ELR (cell line): ENCODE measurements at places on chromosomes 6 and 20.
A peak's percentile ranks its signal among the peaks of the same experiment; 100 is the strongest.

DNA sequence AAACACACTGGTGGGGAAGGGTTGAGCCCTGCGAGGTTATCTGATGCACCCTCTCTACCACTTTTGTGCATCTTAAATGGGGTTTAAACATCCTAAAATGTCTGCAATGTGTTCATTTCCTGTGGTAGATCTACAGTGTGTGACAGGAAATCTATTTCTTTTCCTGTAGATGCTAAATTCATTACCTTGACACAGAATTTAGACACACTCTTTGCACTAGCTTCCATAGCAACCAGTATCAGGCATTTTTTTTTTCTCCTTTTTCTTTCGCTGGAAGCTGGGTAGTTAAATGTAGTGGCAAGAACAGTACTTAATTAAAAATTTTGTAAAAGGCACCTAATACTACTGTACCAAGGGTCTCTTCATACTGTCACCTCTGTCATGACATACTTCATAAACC lies 141.1 kb downstream of the RFPL4B start:
- no peak for DNase-seq

DNA sequence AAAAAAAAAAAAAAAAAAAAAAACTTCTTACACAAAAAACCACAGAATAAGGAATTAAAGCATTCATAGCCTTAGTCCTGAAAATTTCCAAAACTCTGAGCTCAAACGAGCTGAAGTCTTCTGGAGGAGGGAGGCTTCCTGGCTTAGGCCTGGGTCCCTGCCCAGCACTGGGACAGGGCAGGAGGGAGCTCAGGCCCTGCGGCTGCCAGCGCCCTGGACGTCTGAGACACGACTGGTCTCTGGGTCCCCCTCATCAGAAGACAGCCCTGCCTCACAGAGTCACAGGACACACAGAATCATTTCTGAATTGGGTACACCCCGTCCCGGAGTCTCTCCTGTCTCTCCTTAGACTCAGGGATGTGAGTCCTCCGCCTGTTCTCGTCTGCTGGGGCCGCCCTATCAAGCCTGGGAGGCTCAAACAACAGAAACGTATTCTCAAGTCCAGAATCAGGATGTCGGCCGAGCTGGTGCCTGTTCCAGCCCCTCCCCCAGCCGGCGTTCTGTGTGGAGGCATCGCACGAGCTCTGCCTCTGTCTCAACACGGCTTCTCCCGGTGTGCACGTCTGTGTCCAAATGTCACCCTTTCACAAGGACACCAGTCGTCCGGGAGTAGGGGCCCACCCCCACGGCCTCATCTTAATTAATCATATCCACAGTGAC lies 39.4 kb downstream of the ZBTB46 start:
- no peak for DNase-seq

DNA sequence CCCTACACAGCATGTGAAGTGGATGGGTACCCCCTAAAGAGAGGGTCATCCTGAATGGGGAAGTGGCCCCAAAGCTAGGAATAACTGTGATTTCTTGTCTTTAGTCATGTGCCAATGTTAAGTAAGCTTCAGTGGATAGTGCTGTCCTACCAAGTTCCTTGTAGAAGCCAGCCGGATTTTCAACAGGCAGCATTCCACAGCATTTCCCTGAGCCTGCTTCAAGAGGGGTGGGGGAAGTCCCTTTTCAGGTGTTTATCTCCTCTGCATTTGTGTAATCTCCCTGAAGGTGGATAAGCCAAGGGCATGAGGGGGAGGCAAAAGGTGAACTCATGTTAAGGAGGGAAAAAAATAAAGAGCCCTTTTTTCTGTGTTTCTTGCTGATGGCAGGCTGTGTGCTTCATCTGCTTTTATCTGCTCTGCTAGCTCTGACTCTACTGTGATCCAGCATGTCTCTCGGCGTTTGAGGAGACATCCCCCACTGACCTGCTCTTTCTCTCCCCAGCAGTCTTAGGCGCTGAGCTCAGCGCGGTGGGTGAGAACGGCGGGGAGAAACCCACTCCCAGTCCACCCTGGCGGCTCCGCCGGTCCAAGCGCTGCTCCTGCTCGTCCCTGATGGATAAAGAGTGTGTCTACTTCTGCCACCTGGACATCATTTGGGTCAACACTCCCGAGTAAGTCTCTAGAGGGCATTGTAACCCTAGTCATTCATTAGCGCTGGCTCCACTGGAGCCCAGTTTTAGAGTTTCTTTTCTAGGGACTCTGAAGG lies 1.9 kb downstream of the EDN1 start:
- peak; percentile 62 for DNase-seq

DNA sequence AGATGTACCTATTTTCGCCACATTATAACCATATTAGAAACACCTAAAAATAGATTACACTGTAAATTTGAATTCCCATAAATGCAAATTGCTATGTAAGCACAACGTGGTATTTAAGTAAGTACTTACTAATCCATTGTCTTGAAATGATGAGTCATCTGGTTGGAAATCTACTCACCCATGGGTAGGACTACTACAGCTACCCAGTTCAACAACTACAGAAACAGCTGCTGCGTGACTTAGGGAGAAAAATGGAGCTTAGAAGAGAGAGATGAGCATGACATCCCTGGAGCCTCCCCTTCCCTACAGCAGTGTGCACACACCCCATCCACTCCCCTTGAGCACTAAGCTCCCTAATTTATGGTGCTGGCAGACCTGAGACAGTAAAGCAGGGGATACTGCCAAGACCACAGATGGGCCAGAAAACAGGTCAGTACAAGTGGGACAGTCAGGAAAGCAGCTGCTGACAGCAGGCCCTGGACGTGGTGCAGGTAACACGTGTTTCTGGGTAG lies 26.9 kb downstream of the RRAGD start:
- DNase-seq: peak; percentile 52

GRCh38 chr20:47038566-47039560 lies 144.2 kb downstream of the EYA2 start:
- no peak for DNase-seq

GRCh38 chr6:37524970-37525318 lies 25.3 kb upstream of the CCDC167 start:
- no peak for DNase-seq

GRCh38 chr6:37738216-37738615 lies 40.5 kb upstream of the MDGA1 start:
- DNase-seq: no peak

- DNase-seq: peak; percentile 62
Measured at GRCh38 chr20:29873946-29874345, 1383.5 kb upstream of the DEFB115 start.

DNA sequence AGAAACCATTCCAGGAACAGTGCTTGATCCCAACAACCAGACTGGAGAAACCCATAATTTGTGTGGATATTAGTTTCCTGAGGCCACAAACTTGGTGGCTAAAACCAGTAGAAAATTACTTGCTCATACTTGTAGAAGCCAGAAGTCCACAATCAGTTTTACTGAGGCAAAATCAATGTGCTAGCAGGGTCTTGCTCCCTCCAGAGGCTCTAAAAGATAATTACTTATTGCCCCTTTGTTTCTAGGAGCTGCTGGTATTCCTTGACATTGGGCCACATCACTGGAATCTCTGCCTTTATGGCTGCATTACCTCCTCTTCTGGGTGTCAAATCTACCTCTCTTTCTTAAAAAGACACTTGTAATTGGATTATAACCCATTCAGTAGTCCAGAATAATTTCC lies 142.2 kb upstream of the SAMD5 start:
- DNase-seq: no peak

DNA sequence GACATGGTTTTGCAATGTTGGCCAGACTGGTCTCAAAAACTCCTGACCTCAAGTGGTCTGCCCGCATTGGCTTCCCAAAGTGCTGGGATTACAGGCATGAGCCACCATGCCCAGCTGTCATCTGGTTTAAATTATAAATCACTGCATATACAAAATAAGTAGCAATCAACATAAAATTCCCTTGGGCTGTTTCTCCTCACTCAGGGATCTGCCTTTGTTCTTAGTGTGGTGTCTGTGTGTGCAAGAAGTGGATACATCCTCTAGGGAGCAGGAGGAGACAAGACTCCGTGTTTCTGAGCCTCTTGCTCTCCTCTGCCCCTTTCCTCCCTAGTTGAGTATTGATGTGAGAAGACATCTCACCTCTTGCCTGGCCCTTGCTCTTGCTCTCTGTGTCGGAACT lies 65.2 kb upstream of the ADGRF4 start:
- DNase-seq: peak; percentile 41

DNA sequence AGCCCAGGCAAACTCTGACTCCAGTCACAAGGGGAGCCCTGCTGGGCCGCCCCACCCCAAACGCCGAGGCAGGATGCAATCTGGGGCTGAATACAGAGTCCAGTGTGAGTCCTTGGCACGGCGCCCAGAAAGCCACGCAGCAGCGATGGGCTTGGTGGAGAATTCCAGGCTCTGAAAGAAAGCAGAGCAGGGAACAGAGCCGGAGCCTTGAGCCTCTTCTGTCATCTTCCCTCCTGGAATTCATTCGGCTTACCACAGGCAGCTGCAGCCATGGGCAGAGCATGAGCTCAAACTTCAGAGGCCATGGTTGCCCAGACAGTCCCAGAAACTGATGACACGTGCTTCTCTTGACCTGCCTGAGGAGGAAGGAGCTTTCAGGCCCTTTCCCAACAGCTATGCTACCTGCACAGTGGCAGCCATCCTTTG lies 441.1 kb upstream of the JARID2 start:
- peak; percentile 36 for DNase-seq

GRCh38 chr6:170233286-170234205 lies 57.3 kb downstream of the DLL1 start:
- DNase-seq: no peak

- no peak for DNase-seq
Measured at GRCh38 chr6:169779092-169779815, 27.8 kb downstream of the ERMARD start.

DNA sequence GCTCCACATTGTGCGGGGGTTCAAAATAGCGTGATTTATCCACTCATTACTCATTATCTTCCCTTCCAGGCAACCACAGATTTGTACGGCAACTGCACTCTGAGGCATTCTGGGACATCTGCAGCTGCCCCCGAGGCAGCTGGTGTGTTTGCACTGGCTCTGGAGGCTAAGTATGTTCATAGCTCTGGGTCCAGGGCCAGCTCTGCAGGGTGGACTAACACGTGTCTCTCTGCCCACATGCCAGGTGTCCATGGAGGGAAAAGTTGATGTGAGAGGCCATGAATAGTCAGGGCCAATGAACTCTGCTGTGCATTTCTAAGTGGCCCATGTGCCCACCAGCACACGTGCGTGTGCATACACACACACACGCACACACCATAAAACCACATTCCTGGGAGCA lies 74.9 kb downstream of the BFSP1 start:
- DNase-seq: no peak

- no peak for DNase-seq
Measured at GRCh38 chr20:31821427-31821826, 2.3 kb downstream of the MYLK2 start.

DNA sequence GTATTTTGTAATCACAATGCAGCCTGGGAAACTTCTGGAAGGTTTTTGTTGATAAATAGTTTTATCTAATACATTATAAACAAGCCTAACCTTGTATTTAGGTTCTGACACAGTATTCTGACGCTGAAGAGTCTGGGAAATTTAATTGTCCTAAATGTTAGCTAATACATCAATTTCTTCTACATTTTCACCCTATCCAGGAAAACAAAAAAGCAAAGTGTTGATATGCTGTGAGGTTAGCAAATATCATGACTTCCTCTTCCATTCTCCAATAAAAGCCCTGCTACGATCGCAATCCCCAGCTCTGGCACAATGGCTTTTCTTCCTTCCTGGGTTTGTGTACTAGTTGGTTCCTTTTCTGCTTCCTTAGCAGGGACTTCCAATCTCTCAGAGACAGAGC lies at the start of gene C6orf58:
TSS of gene C6orf58 (plus strand) at position 301 of the 400 bp plus-strand sequence. CDS start at position 313, 12 bp downstream.
- no peak for DNase-seq

- DNase-seq: peak; percentile 61
Measured at GRCh38 chr6:13044390-13044789, 283.9 kb downstream of the TBC1D7 start.

DNA sequence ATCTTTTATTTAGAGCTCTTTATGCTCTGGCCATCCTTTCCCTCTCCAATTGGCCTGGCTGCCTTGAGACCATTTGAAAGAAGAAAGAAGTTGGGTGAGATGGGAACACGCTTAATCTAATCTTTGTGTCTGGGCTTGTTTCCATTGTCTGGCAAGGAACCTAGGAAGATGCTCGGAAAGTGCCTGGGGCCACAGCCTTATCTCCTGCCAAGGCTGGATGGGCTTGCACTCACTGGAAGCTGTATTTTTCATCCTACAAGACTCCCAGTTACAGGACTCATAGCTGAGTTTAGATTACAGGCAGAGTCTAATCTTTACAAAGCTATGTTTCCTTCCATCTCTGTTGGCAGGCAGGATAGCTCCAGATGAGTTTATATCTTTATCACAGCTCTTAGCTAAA lies 33.1 kb upstream of the CDYL start:
- DNase-seq: no peak

DNA sequence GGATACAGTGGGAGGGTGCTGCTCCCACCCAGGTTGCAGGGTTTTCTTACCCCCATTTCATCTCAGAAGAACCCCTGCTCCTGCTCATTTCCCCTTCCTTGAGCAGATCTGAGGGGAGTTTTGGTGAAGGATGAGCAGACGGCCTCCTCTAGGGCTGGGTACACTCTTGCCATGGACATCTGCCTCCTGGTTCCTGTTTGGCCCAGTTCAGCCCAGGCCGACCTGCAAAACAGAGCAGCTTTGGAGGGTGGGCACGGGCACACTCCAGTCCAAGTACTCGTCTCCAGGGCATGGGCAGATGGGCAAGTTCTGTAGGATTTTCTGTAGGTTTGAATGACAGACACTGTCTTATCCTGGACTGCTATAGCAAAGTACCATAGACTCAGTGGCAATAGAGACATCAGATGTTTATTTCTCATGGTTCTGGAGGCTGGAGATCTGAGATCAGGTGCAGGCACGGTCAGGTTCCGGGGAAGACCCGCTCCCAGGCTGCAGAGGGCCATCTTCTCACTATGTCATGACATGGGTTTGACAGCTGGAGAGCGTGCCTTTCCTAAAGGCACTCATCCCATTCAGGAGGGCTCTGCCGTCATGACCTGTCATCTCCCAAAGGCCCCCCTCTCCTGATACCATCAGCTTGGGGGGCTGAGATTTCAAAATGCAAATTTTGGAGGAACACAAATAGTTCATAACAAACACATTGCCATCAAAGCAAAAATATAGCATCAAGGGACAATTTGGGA lies 6.2 kb downstream of the NPBWR2 start:
- DNase-seq: no peak

GRCh38 chr20:56566621-56567020 lies 33.6 kb downstream of the FAM209B start:
- DNase-seq: no peak

DNA sequence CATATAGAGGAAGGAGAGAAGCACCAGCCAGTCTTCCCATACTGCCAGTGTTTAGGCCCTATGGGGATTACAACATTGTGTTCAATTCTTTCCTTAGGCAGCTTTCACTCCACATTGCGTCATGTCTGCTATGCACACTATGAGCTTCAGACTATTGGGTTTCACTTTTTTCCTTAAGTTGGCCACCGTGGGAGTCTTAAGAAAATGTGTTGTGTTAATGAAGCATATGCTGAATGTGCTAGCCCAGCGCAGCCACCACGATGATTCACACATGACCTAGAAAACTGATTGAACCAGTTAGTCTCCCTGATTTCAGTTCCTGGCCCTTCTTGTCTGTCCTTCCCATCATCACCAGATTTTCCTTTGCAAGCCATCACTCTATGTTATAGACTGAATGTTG lies 21.5 kb downstream of the TUBB2B start:
- peak; percentile 65 for DNase-seq
